Lung microvascular endothelial cell (primary cell): ENCODE measurements at places on chromosomes 6 and 20. TPM values are rescaled to one million over a fixed set of nuclear protein-coding genes. Genes with fewer than 3 reads are reported as not detected.

DNA sequence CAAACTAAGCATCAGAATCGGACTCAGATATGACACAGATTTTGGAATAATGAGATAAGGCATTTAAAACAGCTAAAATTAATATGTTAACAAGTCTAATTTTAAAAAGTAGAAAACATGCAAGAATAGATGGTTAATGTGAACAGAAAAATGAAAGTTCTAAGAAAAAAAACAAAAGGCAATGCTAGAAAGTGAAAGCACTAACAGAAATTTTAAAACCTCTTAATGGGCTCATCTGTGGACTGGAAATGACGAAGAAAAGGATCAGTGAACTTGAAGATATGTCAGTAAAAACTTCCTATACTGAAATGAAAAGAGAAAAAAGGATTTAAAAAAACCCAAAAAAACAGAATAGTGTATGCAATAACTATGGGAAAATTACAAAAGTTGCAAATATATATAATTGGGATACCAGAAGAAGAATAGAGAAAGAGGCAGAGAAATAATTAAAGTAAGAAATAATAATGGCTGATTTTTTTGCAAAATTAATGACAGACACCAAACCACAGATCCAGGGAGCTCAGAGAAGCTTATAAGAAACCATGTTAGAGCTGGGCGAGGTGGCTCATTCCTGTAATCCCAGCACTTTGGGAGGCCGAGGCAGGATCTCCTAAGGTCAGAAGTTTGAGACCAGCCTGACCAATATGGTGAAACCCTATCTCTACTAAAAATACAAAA, 61.7 kb upstream of the KIF13A start:
- no peak for DNase-seq

DNA sequence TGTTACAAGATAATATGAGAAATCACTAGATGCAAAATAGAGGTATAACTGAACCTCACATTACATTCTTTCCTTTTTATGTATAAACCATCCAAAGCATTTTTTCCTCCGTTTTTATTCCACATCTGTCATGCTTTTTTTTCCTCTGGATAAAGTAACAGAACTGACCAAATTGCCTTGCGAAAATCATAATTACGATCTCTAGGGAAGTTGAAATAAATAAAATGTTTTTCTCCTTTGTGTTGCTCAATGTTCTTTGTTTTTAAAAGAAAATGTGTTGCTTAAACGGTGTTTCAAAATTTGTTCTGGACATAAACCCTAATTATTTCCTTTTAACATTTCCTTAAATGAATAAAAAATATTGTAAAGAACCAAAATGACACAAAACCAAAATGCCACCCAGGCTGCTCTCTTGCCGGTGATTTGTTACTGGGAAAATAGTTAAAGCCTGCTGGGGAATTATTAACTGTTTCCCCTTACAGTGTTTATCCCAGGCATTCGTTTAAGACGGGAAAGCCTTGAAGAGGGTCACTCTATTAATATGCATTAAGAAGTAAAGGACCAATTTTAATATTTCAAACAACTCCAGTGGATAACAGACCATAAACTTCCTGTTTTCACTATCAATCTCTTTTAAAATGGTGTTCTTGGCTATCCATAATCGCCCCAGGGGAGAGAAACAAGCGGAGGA, 1.7 kb upstream of the ADGRB3 start:
- DNase-seq, result no peak

- DNase-seq, result no peak
Observed at GRCh38 chr20:7308163-7308562, 540.7 kb downstream of the BMP2 start.

GRCh38 chr6:111119571-111120329, 32.4 kb downstream of the SLC16A10 start:
- DNase-seq, result no peak

GRCh38 chr6:36686668-36687513, 8.4 kb downstream of the CDKN1A start:
- no peak for DNase-seq

ADGRF1 gene
- total RNA-seq, result not detected in 2 replicates

- no peak for DNase-seq
Observed at GRCh38 chr6:80341330-80341729, 234.9 kb downstream of the BCKDHB start.

TMEM244 gene
- total RNA-seq, result not detected in 2 replicates

DNA sequence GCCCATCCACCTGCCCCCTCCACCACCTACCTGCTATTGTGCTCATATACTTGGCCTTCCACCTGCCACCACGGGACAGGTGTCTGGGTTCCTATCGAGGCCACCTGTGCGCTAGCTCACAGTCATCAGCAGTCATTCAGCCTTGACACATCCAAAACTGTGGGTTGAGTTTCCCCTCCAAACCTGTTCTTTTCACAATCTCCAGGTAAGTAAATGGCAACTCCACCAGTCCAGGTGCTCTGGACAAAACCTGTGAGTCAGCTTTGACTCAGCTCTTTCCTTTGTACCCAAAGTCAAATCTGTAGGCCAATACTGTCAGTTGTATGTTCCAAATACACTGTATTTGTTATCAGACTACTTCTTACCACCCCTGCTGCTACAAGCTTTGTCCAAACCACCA, 52.6 kb downstream of the SPTLC3 start:
- no peak for DNase-seq
